ENCODE measurements at places on chromosomes 12 and 14.

DNA sequence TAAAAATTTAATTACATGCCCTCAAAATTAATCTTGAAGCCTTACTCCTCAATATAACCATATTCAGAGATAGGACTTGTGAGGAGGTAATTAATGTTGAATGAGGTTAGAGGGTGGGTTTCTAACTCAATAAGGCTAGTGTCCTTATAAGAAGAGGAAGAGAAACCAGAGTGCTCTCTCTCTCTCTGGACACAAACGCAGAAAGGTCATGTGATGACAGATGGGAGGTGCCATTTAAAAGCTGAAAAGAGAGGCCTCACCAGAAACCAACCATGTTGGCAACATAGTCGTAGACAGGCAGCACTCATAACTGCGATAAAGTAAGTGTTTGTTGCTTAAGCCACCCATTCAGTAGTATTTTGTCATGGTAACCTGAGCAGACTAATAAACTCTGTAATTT lies 378.5 kb upstream of the LMO3 start:
- DNase-seq = no peak

GRCh38 chr14:68269136-68269927 lies 449.8 kb downstream of the RAD51B start:
- no peak for DNase-seq

GRCh38 chr14:89310211-89310610 lies 106.8 kb downstream of the FOXN3 start:
- DNase-seq = no peak

GRCh38 chr12:120229071-120229486 lies 28.2 kb upstream of the RPLP0 start:
- no peak for DNase-seq

- no peak for DNase-seq
Observed at GRCh38 chr14:38735005-38735404, 368.0 kb downstream of the SEC23A start.

- no peak for DNase-seq
Observed at GRCh38 chr14:32657081-32657480, 281.6 kb upstream of the NPAS3 start.
